ENCODE measurements at places on chromosomes 12 and 14.

DNA sequence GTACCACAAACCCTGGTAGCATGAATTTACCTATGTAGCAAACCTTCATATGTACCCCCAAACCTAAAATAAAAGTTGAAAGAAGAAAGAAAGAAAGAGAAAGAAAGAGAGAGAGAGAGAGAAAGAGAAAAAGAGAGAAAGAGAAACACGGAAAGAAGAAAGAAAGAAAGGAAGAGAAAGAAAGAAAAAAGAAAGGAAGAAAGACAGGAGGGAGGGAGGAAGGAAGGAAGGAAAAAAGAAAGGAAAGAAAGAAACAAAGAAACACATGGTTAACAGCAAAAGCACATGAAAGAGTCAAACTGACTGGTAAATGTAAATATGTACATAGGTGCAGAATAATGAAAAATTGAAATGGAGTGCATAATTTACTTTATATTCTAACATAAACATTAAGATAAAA lies 903.4 kb downstream of the LRFN5 start:
- DNase-seq: no peak

- no peak for DNase-seq
Measured at GRCh38 chr14:23121361-23121771, 2.3 kb upstream of the CEBPE start.

GRCh38 chr12:24212496-24212895 lies 263.0 kb upstream of the SOX5 start:
- DNase-seq: no peak

DNA sequence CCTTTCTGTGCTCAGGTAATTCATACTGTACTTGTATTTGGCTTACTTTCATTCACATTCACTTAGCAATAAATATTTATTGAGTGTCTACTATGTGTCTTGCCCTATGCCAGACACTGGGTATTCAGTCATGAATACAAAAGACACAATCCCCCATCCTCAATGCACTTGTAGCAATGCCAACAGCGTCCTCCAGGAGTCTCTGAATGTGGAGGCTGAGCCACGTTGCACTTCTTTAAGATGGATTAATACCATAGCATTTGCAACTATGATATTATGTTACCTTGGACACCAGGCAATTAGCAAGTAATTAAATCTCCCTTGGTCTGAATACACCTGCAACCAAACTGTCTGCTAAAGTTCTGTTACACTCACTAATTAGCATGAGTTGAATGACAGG lies 58.8 kb downstream of the OTX2 start:
- no peak for DNase-seq

DNA sequence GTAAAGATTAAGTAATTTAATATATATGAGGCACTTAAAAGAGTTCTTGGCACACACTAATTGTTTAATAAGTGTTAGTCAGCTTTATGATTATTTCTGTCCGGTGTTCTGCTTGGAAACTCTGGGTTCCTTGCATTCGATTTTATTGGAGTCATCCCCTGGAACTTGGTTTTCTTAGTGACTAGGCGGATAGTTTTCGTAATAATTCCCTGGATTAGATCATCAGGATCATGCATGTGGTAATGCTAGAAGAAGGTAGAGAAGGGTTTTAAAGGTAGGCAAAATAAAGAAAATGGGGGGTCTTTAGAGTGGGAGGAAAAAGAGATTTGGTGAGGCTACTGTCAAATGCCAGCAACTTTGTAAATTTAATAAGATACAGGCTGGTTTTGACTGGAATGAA lies 88.4 kb downstream of the MYF5 start:
- DNase-seq: no peak

DNA sequence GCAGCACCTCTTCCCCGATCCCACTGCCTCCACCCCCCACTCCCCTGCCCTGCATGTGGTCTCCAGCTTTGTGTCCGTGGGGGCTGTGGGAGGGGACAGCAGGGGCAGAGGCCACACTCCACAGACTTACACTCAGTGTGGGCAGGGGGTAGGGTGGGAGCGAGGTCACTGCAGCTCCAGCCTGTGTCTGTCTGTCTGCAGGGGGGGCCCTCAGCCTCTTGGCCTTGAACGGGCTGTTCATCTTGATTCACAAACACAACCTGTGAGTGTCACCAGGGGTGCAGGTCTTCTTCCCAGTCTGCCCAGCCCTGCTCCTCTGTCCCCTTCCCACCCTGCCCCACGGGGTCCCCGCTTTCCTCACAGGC lies 6.5 kb downstream of the NOC4L start:
- no peak for DNase-seq

DNA sequence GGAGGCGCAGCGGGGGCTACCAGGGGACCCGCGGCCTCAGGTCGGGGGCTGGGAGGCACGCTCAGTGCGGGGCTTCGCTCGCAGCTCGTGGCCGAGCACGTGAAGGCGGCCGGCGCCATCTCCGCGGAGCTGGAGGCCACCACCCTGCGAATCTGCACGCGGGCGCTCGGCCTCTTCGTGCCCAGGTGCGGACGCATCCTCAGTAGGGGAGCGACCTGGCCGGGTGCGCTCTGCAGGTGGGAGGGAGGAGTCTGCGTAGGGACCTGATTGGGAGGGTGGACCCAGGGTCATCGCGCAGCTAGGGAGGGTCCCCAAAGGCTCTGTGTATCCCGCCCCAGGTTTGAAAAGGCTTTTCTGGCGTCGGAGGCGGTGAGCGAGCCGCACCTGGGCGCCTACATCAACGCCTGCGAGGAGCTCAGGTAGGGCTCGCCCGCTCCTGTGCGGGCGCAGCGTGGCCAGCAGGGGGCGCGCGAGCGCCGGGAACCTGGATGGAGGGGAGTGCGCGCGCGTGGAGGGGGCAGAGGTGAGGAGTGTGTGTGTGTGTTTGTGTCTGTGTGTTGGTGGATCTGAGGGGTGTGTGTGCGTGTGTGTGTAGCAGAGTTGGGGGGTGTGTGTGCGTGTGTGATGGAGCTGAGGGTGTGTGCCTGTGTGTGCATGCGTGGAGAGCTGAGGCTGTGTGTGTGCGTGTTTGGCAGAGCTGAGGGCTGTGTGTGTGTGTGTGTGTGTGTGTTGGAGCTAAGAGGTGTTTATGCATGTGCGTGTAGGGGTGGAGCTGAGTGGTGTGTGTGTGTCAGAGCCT lies 10.3 kb downstream of the EXOC3L4 start:
- DNase-seq: peak; percentile 74

DNA sequence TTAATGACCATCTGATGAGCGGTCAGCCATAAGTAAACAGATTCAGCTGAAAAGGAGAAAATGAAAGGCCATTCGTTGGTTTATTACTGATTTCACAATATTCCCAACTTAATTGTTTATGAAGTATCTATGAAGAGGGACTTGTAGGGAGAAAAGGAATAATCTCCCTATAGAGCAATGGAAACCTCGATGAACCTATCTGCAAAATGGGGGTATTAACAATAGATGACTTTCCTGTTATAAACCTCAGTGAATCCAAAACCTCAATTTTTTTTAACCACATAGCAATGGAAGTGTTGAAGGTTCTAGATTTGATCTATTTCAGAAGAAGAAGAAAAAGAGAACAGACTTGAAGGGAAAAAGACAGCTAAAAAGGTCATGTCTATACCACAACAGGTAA lies 2.0 kb downstream of the WIF1 start:
- no peak for DNase-seq

- no peak for DNase-seq
Measured at GRCh38 chr14:101763941-101764709, 2.6 kb downstream of the PPP2R5C start.

DNA sequence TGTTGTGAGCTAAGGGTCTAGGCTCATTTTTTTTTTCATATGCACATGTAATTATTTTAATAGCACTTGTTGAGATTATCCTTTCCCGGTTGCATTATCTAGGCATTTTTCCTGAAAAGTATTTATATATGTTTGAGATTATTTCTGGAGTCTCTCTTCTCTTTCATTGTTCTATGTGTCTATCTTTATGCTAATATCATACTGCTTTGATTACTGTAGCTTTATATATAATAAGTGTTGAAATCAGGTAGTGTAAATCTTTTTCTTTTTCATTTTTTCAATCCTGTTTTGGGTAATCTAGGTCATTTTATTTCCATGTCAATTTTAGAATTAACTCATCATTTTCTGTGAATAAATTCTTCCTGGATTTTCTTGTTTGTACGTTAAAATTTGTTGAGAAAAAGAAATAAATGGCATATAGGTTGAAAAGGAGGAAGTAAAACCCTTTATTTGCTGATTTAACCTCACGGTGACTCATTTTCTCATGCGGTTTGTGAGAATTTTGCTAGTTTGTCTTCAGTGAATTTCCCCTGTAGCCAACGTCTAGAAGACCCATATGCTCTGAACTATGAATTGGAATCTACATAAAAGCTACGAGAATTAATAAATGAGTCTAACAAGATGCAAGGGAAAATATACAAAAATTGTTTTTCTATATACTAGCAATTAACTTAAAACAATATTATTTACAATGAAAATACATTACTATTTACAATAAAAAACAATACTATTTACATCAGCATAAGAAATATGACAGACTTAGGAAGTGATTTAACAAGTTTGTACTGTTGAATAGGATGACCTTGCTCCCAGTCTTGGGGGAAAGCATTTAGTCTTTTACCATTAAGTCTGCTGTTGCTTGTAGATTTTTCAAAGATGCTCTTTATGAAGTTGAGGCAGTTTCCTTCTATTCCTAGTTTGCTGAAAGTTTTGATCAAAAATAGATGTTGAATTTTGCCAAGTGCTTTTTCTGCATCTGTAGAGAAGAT lies 105.0 kb downstream of the SNAPC1 start:
- peak; percentile 5 for DNase-seq

DNA sequence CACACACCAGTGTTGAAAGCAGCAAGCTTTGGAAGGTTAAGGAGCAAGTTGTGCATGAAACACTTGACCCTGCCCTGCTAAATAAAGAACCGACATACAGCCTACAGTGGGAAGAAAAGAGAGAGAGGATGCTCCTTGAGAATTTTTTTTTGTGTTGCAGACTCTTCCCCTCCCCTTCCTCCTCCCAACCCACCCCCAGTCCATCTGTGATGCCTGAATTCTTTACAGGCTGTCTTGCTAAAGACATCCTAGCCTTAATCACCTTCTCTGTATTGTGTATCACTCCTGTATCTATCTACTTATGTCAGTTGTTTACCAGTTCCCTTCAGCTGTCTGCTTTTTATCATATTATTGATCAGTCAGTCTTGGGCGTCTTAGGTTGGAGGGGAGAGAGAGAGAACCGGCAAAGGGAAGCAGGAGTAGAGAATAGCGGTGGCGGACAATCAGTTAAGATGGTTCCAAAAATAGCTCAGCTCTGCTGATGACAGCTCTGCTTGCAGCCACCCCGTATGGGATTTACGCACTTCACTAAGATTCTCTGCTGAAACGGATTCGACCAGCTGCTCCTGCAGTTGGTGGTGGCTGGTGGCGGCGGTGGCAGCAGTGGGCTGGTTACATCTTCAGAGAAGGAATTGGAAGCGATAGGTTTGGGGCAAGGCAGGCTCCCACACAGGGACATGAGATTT lies 664.7 kb downstream of the NRXN3 start:
- no peak for DNase-seq

DNA sequence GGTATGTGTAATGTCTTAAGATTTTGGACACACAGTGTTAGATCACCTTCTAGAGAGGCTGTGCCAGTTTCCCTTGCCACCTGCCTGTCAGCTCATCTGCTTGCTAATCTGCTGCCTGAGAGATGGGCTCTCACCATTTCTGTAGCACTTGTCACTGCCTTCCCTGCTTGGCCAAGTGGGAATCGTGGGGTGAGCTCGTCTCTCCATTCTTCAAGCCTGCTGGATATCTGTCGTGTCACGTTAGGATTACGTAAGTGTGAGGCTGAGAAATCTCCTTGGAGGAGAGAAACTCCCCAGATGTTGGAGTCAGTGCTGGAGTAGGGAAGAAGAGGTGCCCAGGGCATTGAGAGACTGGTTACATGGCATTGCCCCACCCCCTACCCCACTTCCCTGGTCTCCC lies 8.6 kb upstream of the RPH3A start:
- DNase-seq: no peak

GRCh38 chr14:33938131-33938949 lies 12.5 kb downstream of the EGLN3 start:
- no peak for DNase-seq

DNA sequence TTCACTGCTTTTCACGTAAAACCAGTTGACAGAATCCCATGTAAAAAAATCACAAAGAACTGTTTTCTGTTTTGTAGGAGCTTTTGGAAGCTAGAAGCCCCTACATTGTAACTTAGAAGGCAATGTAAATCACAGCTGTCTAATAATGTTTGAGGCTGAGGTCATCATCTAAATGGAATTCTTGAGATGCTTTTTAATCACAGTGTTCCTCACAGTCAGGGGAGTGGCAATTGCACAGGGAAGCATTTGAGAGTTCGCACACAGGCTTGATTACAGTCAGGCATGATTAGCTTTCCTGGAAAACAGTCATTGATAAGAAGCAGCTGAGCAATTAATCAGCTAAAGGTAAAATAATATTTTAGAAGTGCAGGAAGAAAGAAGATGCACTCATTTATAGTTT lies 2.9 kb downstream of the SLC17A8 start:
- DNase-seq: no peak

GRCh38 chr14:65229748-65230728 lies 127.7 kb upstream of the MAX start:
- peak; percentile 32 for DNase-seq

DNA sequence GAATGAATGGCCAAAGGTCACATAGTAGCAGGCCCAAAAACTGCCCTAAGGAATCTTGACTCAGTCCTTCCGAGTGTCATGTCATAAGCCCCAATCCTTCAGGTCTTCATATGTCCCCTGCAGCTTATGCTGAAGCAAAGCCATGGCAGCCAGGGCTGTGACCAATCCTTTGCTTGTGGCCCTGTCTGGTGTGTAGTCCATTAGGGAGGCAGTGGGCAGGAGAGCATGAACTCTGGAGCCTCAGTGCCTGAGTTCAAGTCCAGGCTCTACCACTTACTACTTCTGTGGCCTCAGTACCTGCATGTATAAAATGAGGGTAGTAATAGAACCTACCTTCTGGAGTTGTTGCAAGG lies 20.3 kb downstream of the PLEKHG3 start:
- no peak for DNase-seq

DNA sequence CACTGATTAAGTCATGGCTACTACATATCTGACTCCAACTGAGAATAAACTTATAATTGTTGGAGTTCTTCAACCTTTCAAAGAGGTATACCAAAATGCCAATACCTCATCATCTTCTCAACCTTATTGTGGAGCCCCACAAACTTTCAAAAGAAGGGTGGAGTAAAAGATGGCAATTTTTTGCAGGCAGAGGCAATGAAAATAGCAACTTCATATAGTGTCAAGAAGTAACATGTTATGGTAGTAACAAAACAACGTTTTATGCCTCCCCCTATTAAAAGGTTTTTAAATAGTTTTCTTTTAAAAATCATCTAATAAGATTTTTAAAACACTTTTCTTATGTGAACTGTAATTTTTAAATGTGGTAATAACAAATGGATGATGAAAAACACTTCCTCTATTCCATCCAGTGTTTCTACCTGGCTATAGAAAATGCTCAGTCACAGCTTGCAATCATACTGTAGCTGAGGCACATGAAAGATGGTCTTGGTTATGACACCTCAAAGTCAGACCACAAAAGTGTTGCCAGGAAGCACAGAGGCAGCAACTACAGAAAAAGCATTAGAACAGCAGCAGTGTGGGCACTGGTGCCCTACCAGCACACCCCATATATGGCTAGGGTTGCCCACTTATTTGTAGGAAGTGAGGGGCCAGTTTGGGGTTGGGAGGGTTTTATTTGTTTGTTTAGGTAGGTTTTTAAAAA lies 7.0 kb downstream of the PPP1R12A start:
- peak; percentile 73 for DNase-seq

GRCh38 chr14:95522556-95522955 lies 6.1 kb upstream of the SYNE3 start:
- peak; percentile 34 for DNase-seq

- DNase-seq: no peak
Measured at GRCh38 chr14:61300754-61301153, 19.6 kb upstream of the TMEM30B start.

Data from CD4-positive, alpha-beta T cell treated with Interleukin-2 at 100 ng/mL for 4 hours (primary cell).